ENCODE measurements at places on chromosomes 6 and 20.

DNA sequence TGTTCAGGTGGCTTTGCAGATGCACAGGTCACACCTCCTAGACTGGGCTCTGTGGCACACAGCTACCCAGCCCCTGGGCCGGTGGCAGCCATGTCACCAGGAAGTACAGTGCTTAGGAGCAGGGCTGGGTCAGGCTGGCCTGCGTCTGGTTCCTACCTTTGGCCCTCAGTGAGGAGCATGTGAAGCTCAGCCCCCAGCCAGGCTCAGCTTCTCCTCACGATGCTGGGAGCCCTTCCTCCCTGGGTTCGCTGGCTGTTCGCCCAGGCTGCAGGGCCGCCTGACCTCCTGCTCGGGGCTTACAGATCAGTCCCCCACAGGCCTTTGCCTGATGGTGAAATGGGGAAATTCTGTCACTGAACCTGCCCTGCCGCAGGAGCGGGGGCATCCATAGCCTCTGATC lies 23.1 kb downstream of the SPATA2 start:
- DNase-seq = no peak

DNA sequence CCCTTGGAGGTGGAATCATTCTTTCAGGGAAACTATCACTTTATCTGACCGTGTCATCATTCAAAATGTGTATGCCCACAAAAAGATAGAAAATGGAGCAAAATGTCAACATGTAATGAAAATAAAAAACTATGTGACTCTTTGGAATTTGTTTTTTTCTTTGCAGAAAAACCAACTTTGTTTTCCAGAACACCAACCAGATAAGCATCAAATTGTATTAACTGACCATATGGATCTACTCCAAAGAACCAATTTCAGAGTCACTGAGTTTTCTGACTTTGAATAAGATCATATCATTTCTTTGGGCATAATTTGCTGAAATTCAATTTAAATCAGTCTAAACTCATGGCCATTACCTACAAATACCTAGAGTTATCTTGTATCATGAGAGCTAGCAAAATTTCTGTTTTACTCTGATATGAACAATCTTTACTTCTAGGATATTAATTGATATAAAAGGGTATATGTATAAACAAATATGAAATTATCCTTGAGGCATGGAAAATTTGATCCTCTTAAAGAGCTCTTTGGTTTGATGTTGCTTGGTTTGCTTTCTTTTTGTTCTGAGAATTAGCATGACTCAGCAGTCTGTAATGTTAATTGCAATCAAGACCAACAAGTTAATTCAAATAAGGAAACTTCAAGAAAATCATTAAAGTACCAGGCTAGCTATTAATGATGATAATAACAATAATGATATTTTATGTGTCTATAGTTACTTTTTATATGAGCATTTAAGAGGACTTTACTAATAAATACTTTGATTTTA lies 444.4 kb upstream of the MARCKS start:
- DNase-seq = no peak

GRCh38 chr20:43825051-43825402 lies 89.6 kb upstream of the TOX2 start:
- DNase-seq = no peak

GRCh38 chr20:23207826-23208540 lies 121.9 kb upstream of the CD93 start:
- DNase-seq = no peak

DNA sequence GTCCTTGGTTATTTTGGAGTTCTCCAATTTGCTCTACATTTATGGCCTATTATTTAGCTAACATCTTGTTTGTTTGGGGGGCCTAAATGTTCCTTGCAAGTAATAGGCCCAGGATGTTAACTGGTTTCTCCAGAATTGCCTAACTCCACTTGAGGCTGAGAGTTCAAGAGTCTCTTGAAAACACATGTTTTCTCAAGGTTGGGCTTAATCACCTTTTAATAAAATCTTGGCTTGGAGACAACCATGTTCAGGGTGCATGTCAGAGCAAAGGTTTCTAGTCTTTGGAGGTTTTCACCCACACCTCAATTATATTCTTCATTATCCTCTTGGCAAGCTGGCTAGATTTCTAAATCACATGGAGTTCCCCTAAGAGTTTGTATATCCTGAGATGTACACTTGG lies 54.2 kb downstream of the KLHL31 start:
- no peak for DNase-seq

DNA sequence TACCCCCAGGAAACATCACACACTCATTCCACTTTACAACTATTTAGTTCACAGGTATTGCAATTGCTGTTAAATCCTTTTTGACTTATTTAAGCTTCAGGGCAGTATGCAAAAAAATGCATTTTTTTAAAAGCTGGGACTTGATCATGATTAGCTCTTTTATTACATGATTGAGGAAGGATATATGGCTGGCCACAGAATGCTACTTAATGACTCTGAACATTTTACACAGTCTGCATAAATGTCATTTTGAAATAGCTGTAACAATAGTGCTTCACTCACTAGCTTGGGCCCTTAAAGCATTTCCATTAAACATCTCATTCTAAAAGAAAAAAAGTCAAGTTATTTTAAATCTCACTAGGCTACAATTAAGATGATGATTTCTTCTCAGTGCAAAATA lies 429.7 kb downstream of the FRK start:
- DNase-seq = no peak

GRCh38 chr20:19288061-19288460 lies 75.6 kb downstream of the SLC24A3 start:
- DNase-seq = no peak

DNA sequence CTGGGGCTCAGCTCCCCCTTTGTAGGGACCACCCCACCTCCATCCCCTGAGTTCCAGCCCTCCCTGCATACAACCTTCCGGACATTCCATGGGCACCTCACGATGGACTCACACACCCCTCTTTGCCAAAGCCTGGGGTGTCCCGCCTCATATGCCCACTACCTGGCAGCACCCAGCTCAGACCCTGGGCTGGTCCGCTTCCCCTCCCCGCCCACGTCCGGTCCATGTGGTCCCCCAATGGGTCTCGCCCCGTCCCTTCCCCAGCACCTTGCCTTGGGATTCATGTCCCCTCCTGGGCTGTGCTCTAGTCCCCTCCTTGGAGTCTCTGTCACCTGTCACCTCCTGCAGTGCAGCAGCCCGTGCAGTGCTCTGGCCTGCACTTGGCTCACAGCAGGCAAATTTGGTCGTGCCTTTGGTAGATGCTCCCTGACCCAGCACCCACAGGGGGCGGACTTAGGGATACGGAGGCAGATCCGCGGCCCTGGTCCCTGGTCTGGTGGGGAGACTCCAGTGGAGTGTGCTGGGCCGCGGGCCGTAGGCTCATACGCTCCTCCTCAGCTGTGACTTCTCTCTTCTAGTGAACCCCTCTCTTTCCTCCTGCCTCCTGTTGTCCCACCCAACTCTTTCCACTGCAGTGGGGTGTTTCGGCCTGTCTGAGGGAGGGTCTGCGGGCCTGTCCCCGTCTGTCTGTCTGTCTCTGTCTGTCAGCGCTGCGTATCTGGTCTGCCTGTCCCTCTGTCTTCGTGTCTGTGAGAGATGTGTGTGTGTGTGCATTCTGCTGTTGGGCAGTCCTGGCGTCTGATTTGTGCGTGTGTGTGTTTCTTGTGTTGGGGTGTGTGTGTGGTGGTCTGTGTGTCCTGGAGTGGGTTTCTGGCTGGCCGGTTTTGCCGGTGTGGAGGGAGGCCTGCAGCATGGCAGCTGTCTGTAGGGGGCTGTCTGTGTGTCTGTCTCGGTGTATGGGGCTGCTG lies 69.5 kb downstream of the SRC start:
- no peak for DNase-seq

DNA sequence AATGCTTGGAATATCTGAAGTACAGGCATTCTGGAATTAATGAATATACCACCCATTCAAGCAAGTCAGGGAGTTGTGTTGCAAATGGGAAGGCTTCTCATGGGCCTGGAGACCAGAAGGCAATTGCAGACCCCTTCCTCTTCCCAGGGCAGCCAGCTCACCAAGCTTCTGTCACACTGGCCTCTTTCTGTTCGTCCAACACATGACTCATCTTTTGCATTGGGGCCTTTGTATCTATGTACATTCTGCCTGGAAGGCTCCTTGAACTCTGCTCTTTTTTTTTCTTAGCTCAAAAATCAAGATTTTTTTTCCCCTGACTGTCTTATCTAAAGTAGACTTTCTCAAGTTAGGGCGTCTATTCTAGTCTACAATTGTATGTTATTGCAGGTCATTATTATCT lies 132.9 kb upstream of the MYLIP start:
- peak; percentile 60 for DNase-seq

DNA sequence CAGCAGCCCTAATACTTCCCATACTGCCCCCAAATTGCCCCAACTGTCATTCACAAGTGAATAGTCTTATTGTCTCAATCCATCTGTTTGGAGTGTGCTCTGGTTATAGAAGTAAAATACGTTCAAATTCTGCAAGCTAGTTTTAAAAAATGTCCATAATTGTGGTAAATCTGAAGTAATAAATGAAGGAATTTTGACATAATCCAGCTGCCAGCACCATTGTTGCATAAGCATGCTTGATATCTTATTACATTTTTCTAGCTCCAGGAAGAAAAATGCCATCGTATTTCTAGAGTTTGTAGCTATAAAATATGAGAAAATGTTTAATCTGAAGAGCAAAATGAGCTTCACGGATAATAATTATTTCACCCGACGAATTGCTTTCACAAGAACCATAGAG lies 664.7 kb downstream of the RFPL4B start:
- no peak for DNase-seq

GRCh38 chr6:27608916-27609883 lies 136.3 kb upstream of the ZNF184 start:
- DNase-seq = peak; percentile 34

DNA sequence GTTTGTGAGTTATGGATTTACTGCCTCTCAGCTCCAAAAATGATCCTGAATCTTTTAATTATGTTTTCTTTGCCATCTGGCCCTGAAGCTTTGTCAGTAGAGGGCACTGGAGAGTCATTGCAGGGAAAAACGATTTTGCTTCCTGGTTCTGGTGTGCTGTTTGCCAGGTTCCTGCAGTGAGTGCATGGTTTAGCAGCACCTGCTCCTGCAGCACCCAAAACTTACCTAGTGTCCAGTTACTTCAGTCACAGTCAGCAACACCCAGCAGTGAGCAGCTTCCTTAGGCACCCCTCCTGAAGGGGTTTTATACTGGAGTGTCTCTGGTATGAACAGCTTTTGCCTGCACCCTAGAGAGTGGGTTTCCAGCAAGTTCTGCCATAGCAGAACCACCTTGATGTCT lies 6.0 kb upstream of the TRIM26 start:
- peak; percentile 64 for DNase-seq

DNA sequence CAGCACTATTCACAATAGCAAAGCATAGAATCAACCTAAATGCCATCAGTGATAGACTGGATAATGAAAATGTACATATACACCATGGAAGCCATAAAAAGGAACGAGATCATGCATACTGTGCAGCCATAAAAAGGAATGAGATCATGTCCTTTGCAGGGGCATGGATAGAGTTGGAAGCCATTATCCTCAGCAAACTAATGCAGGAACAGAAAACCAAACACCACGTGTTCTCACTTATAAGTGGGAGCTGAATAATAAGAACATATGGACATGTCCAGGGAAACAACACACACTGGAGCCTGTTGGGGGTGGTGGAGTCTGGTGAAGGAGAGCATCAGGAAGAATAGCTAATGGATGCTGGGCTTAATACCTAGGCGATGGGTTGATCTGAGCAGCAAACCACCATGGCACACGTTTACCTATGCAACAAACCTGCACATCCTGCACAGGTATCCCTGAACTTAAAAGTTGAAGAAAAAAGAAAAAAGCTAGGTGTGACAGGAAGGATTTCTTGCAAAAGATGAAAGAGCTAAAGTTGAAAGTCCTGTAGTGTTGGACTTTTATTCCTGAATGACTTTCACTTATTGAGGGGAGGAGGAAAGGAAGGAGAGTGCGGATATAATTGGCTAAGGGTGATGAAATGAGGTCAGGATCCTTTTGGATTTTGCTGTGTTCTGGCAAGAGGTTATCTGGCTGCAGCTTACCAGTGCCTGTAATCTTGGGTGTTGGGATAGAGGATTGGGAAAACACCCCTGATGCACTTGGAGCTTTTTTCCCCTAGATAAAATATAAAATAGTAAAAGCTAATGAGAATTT lies 8.5 kb downstream of the TRMT11 start:
- no peak for DNase-seq

DNA sequence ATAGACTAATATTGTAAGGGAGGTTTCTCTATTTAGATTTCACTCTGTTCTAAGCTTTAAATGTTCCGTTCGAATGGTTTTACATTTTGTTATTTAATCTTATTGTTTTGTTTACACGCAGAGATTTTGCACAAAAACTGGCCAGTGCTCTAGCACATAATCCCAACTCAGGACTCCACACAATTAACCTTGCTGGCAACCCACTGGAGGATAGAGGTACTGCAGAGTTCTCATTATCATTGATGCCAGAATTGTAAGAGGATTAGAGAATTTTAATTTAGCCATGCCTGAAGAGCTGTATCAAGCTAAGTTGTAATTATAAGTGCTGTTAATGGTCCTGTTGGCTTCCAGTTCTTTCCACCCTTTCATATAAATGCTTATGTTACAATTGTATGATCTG lies 179.7 kb upstream of the SCGN start:
- no peak for DNase-seq

DNA sequence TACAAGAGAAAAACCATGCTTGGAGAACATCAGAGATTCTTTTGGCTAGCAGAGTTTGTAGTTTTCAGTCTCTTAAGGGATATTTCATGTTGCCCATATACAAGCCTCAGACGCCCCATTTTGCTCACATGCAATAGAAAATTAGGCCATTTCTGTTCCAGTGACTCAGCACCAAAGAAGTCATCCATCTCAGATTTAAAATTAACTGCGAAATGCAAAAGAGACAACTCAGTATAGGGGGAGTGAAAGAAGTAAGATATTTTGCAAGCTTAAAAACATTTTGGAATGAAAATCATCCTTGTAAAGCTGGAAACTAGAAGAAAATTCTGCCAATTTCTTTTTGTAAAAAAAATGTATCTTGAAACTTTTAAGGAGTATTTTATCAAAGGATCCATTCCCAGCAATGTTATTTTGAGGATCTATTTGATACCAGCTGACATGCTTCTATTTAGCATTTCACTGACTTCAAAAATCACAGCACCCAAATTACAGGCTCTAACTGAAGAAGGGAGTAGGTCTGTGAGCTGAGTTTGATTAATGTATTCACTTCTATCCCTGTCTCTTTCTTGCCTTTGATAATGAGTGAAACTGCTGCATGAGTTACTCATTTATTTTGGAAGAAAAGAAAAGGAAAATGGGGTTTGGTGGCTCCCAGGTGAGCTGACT lies 223.7 kb upstream of the SULF2 start:
- DNase-seq = no peak

DNA sequence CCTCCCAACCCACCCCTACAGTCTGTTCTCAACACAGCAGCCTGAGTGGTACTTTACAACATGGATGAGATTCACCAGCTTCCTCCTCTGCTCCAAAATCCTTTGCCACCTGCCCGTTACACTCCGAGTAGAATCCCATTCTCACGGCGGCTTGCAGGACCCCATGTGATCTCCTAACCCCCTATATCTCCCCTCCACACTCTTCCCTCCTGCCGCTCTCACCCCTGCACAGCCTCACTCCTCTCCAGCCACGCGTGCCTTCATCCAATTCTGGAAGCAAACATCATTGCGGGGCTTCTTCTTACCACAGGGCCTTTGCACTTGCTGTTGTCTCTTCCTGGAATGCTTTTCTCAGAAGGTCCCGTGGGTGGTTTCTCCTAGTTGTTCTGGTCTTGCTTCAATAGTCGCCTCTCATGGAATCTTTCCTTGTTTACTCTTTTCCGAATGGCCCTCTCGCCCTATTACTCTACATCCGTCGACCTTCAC lies 472.3 kb downstream of the CDH26 start:
- no peak for DNase-seq

- no peak for DNase-seq
Observed at GRCh38 chr6:71228461-71229041, 60.1 kb upstream of the OGFRL1 start.
